Prostate gland (tissue), 2 donors: ENCODE measurements at places on chromosomes 5 and 9. TPM values are rescaled to one million over a fixed set of nuclear protein-coding genes. Genes with fewer than 3 reads are reported as not detected.
A peak's percentile ranks its signal among the peaks of the same experiment; 100 is the strongest.

DMRT3 gene
- total RNA-seq = not detected

PCDHA7 gene
- 0.46 TPM for total RNA-seq

GRIN3A gene
- total RNA-seq = 0.80 TPM

CAMK4 gene
- total RNA-seq = 14.0 TPM

TMEM141 gene
- 335 TPM for total RNA-seq

CDX1 gene
- total RNA-seq = 3.2 TPM

SLC45A2 gene
- total RNA-seq = not detected

DNA sequence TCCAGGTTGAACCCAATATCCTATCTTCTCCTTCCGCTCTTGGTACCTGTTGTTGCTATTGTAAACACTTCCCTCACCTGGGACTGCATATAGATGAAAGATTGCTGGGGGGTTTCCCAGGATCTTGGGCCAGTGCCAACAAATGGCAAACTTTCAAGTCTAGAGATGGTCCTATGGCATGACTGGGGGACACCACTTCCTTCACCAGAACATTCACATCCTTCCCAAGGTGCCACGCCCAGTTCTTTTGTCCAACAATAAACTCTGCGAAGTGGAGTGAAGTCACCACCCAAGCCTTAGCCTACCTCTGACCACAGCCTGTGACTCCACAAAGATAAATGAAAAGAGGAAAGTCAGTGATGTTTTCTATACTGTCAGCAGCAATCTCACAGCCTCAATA is 34.4 kb downstream of the DOCK8 start:
- H3K27me3 ChIP-seq = no peaks in the 10 kb centered on the region
- no peaks in the 10 kb centered on the region for H3K36me3 ChIP-seq
- H3K4me3 ChIP-seq = no peak overlapping the region
- no peaks in the 10 kb centered on the region for H3K4me1 ChIP-seq
- no peak overlapping the region for H3K27ac ChIP-seq
- DNase-seq = no peak

DNA sequence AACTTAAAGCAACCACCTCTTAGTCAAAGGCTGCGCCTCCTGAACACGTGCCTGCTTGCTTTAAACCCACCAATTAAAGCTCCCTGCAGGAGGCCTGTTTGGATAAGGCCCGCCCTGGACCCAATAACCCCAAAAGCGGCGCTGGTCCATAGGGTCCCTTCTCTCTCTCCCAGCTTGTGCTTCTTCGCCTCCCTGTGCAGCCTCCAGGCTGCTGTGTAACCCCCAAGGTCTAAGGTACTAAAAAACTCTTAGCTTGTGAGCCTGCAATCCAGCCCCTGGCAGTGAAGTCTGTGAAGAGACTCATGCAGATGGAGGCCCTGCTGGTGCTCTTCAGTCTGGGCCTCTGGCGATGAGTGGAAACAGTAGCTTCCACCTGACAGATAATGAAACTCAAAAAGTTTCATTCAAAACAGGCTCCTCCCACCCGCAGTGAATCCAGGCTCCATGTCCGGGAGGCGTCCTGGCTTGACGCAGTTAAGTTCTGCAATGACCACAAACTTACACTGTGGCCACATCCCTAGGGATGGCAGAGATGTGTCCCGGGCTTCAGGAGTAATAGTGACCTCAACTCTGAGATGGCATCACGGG is 97.3 kb downstream of the PRRT1B start:
- H3K4me3 ChIP-seq = no peak overlapping the region
- H3K4me1 ChIP-seq = peaks cover 14% of the 10 kb centered on the region
- H3K36me3 ChIP-seq = no peaks in the 10 kb centered on the region
- H3K27ac ChIP-seq = peak overlapping the region; percentile 72
- no peaks in the 10 kb centered on the region for H3K27me3 ChIP-seq

- H3K4me1 ChIP-seq = no peaks in the 10 kb centered on the region
- H3K36me3 ChIP-seq = no peaks in the 10 kb centered on the region
- no peak overlapping the region for H3K4me3 ChIP-seq
- DNase-seq = no peak
Observed at GRCh38 chr9:127642082-127642740, 30.1 kb downstream of the STXBP1 start.

DNA sequence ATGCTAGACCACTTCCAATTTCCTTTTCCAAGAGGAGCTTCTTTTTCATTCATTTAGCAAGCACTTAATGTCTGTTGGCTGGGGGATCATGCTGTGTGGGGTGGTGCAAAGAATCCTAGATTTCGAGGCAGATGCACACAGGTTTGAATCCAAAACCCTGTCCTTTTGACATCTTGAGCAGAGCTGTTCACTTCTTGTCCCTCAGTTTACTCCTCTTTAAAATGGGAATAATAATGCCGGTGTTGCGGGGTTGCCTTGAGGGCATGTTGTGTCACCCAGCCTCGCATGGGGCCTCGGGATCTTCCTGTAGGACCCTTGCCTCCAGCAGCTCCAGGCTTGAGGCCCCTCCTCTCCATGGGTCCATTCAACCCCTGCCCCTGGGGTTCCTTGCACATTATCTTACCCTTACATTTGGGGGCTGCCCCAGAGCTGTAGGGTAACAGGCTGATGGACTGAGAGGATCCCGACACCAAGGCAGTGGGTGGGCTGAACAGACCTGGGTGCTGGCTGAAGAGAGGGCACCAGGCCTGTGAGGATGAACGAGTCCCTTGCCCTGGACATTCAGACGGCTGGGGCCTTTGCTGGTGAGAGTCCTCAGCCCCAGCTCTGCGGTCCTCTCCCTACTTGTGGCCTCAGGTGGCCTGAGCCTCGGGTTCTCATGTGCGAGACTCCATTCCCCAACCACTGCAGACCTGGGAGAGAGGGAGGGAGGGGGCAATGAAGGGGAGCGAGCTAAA is 145.8 kb downstream of the BARX1 start:
- no peaks in the 10 kb centered on the region for H3K36me3 ChIP-seq
- DNase-seq = no peak
- H3K27ac ChIP-seq = no peak overlapping the region
- no peaks in the 10 kb centered on the region for H3K27me3 ChIP-seq

- no peak overlapping the region for H3K27ac ChIP-seq
- no peaks in the 10 kb centered on the region for H3K36me3 ChIP-seq
- no peaks in the 10 kb centered on the region for H3K4me1 ChIP-seq
- no peaks in the 10 kb centered on the region for H3K27me3 ChIP-seq
Observed at GRCh38 chr9:126705767-126706697, 92.3 kb downstream of the LMX1B start.

DNA sequence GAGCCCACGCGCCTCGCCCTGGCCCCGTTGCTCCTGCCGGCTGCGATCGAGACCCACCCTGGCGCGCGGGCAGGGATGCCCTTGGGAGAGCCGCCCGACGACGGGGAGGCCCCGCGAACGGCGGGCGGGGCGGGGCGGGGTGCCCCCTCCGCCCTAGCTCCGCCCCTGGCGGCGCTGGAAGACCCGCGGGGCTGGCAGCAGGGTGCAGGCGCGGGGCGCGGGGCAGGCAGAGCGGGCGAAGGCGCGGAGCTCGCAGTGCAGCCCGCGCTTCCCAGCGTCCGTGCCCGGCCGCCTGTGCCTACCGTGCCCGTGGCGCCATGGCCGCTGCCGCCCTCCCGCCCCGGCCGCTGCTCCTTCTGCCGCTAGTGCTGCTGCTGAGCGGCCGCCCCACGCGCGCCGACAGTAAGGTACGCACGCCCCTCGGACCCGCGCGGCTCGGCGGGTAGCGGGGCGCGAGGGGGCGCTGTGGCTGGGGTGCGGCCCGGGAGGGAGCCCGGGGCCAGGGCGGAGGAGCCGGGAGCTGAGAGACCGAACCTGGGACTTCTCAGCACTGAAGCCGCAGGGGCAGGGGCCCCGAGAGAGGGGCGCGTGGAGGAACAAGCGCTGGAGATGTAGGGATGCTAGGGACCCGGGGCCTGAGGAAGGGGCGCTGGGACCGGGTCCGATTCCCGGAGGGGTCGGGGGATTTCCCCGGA is at the start of gene OLFML2A:
TSS of gene OLFML2A (plus strand) at position 180 of the 695 bp plus-strand sequence. CDS start at position 318, 138 bp downstream.
- no peaks in the 10 kb centered on the region for H3K4me1 ChIP-seq
- H3K27ac ChIP-seq = peak within 1 kb of the TSS; percentile 20
- peak within 1 kb of the TSS; percentile 34 for H3K4me3 ChIP-seq
- no peaks in the 10 kb centered on the region for H3K36me3 ChIP-seq

- H3K27me3 ChIP-seq = no peaks in the 10 kb centered on the region
- no peaks in the 10 kb centered on the region for H3K4me1 ChIP-seq
- DNase-seq = peak; percentile 40
- no peak overlapping the region for H3K4me3 ChIP-seq
Observed at GRCh38 chr9:128298535-128299482, 22.7 kb downstream of the SWI5 start.

GRCh38 chr5:167352801-167353200 is 938.6 kb upstream of the WWC1 start:
- no peaks in the 10 kb centered on the region for H3K27me3 ChIP-seq
- no peak for DNase-seq
- no peak overlapping the region for H3K27ac ChIP-seq
- H3K4me1 ChIP-seq = no peaks in the 10 kb centered on the region

DNA sequence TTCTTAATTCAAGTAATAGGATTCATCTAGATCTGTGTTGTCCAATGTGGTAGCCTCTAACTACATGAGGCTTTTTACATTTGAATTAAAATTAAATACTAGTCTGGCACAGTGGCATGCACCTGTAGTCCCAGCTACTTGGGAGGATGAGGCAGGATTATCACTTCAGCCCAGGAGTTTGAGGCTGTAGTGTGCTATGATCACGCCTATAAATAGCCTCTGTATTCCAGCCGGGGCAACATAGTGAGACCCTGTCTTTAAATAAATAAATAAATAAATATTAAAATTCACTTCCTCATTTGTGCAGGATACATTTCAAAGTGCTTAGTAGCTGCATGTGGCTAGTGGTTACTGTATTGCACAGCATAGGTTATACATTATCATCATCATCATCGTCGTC is 91.8 kb downstream of the UBE2R2 start:
- H3K36me3 ChIP-seq = no peaks in the 10 kb centered on the region
- H3K27me3 ChIP-seq = no peaks in the 10 kb centered on the region
- H3K27ac ChIP-seq = no peak overlapping the region
- H3K4me1 ChIP-seq = no peaks in the 10 kb centered on the region

DNA sequence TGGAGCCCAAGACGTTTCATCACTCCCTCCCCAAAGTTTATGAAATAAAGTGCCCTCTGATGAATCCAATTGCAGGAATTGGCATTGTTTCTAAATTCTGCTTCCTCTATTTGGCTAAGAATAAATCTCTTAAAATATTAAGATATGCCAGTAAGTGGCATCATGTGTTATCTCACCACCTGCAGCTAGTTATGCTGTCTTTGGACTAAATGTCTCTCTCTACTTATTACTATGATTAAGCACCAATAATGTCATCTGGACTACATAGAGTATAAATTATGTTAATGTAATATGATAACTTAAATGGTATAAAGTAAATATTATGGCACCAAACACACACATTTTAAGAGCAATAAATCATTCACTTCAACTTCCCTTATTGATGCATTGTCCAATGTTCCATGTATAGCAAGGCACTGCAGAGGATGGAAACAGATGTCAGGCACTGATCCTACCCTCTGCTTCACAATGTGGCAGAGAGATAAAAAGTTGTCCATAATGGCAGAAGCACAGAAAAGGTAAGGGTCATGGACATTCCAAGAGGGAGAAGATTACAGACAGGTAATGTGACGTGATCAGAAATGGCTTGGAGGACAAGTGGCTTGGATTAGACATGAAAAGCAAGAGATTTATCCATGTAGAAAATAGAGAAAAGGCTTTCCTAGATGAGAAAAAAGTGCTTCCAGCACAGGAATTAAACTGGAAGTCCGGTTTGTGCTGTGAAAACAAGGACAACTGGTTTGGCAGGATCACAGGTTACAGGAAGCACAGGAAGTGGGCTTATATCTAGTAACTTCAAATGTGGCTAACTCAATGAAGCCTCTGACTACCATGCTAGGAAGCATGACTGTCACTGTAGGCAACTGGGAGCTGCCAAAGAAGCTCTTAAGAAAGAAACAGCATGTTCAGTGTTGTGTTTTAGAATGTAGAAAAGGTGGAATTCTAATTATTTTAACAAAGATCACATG is 26.7 kb downstream of the MARCHF11 start:
- H3K27me3 ChIP-seq = no peaks in the 10 kb centered on the region
- no peak overlapping the region for H3K27ac ChIP-seq
- no peaks in the 10 kb centered on the region for H3K4me1 ChIP-seq
- no peaks in the 10 kb centered on the region for H3K36me3 ChIP-seq
- no peak for DNase-seq
- H3K4me3 ChIP-seq = no peak overlapping the region

- peaks cover 8% of the 10 kb centered on the region for H3K4me1 ChIP-seq
- H3K27ac ChIP-seq = peak overlapping the region; percentile 73
- no peaks in the 10 kb centered on the region for H3K36me3 ChIP-seq
- H3K27me3 ChIP-seq = no peaks in the 10 kb centered on the region
Observed at GRCh38 chr5:37370550-37370863, 399 bp downstream of the NUP155 start.

DNA sequence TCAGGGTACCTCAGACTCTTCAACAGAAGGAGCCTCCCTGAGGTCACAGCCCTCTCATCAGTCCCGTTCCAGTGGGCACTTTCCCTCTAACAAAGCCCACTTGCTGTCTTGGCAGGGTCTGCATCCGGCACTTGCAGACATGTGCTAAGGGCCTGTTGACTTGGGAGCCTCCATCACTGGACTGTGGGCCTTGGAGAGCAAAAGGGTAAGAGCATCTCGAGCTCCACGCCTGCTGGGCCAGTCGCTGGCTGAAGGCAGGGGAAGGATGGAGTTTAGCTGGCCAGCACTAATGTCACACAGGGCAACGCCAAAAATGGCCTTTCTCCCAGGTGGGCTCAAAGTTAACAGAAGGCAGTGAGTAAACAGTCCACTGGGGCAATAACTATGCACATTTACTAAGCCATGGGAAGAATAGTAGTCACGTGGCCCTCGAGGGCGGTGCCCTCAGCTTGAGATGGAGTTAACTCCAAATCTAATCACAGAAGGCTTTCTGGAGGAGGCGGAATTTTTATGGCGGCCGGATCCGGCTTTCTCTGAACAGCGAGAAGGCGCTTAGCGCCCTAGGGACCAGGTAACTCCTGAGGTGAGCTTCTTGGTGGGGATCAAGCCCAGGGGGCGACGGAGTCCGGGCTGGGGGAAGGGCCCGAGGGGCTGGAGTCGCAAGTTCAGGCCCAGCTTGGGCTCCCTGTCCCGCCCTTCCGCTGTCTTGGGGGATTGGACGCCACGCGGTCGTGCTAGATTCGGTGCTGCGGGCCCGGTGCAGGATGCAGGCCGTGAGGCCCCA is 2.0 kb upstream of the NSD1 start:
- H3K4me1 ChIP-seq = peaks cover 9% of the 10 kb centered on the region
- no peak for DNase-seq
- H3K4me3 ChIP-seq = peak overlapping the region; percentile 74
- no peak overlapping the region for H3K27ac ChIP-seq

DNA sequence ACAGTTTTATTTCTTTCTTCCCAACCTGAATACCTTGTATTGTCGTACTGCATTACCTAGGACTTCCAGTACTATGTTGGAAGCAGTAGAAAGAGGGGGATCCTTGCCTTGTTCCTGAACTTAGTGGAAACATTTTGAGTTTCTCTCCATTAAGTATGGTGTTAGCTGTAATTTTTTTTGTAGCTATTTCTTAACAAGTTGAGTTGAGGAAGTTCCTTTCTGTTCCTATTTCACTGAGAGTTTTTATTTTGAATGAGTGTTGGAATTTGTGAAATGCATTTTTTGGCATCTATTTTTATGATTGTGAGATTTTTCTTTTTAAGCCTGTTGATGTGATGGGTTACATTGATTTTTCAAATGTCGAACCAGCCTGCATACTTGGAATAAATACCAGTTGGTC is 49.0 kb downstream of the FSD1L start:
- H3K27ac ChIP-seq = no peak overlapping the region
- no peaks in the 10 kb centered on the region for H3K27me3 ChIP-seq
- no peaks in the 10 kb centered on the region for H3K36me3 ChIP-seq
- no peak for DNase-seq
